Kidney (tissue), 22 donors: ENCODE measurements at places on chromosomes 1 and 21. TPM values are rescaled to one million over a fixed set of nuclear protein-coding genes. Genes with fewer than 3 reads are reported as not detected.

DNA sequence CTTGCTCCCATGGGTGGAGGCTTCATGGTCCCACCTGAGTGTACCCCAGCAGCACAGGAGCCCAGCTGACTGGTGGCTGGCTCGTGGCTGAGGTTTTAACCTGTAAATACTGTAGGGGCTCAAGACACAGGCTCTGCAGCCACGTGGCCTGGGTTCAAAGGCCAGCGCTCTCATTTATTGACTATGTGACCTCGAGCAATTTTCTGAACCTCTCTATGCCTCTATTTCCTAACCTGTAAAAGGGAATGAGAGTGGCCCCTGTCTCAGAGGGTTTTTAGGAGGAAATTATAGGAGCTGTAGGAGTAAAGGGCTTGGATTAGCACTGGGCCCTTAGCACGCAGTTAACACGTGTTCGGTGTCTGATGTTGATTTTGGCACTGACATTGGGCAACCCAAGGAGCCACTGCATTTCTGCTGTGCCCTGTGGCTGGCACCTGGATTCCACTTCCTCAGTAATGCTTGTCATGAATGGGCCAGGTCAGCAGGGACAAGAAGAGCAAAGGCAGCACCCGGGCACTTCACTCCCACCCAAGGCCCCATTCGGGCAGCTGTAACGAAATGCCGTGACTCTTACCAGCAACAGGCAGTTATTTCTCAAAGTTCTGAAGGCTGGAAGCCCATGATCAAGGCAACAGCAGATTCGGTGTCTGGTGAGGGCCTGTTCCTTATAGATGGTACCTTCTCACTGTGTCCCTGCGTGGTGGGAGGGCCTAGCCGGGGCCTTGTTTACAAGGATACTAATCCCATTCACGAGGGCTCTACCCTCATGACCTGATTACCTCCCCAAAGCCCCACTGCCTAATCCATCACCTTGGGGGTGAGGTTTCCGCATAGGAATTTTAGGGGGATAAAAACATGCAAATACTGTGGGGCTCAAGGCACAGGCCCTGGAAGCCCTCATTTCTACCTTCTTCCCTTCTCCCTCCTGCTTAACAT, 25.2 kb downstream of the ARHGEF10L start:
- no peaks in the 10 kb centered on the region for H3K36me3 ChIP-seq
- H3K4me3 ChIP-seq: no peak overlapping the region
- H3K4me1 ChIP-seq: peaks cover 2% of the 10 kb centered on the region
- H3K27ac ChIP-seq: peak overlapping the region; percentile 98
- H3K27me3 ChIP-seq: no peaks in the 10 kb centered on the region

DNA sequence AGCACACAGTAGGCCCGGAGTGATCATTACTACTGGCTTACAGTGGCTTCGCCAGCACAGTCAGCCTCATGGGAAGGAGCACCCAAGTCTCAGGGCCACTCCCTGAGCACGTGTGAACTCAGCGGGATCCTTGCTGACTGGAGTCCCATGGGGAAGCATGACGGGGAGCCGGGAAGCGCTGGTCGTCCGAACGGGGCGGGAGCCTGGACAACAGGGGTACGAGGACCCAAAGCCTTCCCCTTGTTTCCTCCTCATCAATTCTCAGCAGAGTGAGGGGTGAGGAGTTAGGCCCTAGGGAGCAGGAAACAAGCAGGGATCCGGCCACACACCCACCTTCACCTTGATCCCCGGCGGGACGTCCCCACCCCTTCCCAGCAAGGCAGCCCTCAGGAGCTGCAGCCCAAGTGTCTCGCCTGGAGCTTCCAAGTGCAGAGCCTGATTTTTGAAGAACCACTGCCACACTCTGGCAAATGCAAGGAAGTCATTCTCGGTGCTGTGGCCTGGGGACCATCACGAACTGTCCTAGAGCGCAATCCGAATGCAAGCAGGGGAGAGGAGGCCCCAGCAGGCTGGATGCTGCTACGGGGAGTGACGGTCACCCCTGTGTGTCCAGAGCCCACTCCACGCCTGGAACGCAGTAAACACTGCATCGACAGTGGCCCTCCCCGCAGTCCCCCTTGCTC, 35.5 kb downstream of the TOMM20 start:
- no peaks in the 10 kb centered on the region for H3K27me3 ChIP-seq
- H3K4me1 ChIP-seq: no peaks in the 10 kb centered on the region
- peak; percentile 87 for DNase-seq
- no peak overlapping the region for H3K27ac ChIP-seq
- peak overlapping the region; percentile 32 for H3K4me3 ChIP-seq
- no peaks in the 10 kb centered on the region for H3K36me3 ChIP-seq

Gene MFSD2A
- 10.0 TPM for polyA plus RNA-seq

DNA sequence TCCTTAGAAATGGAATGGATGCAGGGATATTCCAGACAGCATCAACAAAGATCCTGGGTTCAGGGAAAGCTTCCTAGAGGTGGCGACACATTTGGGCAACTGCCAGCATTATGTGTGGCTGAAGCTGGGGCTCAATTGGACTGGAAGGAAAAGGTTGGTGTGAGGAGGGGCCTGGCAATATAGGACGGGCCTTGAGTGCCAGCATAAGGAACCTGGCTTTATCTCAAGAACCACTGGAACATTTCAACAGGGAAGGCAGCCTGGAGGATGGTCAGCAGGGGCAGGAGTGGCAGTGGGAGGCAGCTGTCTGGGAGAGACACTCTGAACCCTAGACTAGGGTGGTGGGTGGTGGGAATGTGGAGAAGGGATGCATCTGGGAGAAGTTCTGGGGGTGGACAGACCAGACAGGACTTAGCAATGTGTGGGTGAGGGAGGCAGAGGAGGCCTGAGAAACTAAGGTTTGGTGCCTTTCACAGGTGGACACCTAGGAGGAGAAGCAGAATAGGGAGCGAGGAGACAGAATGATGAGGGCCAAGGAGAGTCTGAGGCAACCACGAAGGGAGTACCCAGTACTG, 3.5 kb downstream of the SH3BGRL3 start:
- H3K27me3 ChIP-seq: no peaks in the 10 kb centered on the region
- peaks cover 7% of the 10 kb centered on the region for H3K4me1 ChIP-seq
- no peak for DNase-seq
- H3K27ac ChIP-seq: no peak overlapping the region
- H3K4me3 ChIP-seq: no peak overlapping the region

GRCh38 chr1:103122983-103123720, 14.8 kb upstream of the COL11A1 start:
- no peak overlapping the region for H3K27ac ChIP-seq
- DNase-seq: no peak
- no peaks in the 10 kb centered on the region for H3K4me1 ChIP-seq
- no peaks in the 10 kb centered on the region for H3K27me3 ChIP-seq

- peak overlapping the region; percentile 84 for H3K27ac ChIP-seq
- DNase-seq: peak; percentile 66
- no peaks in the 10 kb centered on the region for H3K27me3 ChIP-seq
- peaks cover 45% of the 10 kb centered on the region for H3K4me1 ChIP-seq
These were observed 76.5 kb downstream of the CD58 start for GRCh38 chr1:116494353-116494692.

GRCh38 chr1:177825276-177825901, 144.5 kb downstream of the SEC16B start:
- H3K4me3 ChIP-seq: no peak overlapping the region
- H3K36me3 ChIP-seq: no peaks in the 10 kb centered on the region
- no peaks in the 10 kb centered on the region for H3K4me1 ChIP-seq

DNA sequence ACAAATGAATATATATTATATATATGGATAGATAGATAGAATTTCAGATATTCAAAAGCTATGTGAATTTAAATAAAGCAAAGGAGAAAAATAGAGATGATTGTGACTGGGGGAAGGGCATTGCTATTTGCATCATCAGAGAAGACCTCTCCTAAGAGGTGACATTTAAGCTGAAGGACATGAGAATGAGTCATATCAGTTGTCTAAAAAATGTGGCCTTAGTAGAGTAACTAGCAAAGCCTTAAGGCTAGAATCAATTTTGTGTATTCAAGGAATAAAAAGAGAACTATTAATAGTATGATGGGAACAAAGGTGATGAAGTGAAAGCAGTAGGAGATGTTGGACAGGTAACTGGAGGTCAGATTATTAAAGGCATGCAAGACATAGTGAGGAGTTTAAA, 34.8 kb upstream of the SLC35F3 start:
- no peak for DNase-seq
- no peak overlapping the region for H3K4me3 ChIP-seq
- no peaks in the 10 kb centered on the region for H3K36me3 ChIP-seq
- no peak overlapping the region for H3K27ac ChIP-seq

DNA sequence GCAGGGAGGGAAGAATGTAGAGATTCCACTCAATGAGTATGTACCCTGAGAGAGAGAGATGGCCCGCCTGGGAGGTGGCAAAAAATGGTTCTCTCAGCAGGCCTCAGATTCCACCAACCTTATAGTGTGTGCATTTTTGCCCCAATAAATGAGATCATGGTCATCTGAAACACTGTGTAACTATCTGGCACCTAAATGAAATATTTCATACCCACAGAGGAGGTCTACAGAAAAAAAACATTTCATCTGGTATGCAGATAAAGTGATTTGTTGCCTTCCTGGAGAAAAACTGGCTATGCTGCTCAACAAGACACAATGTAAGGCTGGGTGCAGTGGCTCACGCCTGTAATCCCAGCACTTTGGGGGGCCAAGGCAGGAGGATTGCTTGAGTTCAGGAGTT, 4.9 kb downstream of the TMCO2 start:
- no peak for DNase-seq
- H3K27me3 ChIP-seq: no peaks in the 10 kb centered on the region
- no peak overlapping the region for H3K27ac ChIP-seq
- H3K4me3 ChIP-seq: no peak overlapping the region

DNA sequence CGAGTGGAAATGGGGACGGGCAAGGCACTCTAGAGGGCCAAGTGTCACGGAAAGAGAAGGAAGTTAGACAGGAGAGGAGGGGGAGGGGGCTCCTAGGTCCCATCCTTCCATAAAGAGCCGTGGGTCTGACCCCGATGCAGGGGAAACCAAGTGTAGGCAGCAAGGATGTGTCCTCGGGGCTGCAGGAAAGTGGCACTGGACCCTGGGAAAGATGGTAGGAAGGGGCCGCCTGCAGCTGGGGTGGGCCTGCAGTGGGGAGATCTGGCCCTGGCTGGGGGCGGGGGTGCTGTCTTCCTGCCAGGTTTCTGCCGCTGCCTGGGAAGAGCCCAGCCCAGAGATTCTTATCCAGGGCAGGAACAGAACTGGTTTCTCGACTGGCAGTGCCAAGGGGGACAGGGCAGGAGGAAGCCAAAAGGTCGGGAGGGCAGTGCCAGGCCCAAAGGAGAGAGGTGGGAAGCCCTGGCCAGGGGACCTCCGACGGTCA, 12.9 kb downstream of the CRABP2 start:
- no peaks in the 10 kb centered on the region for H3K4me1 ChIP-seq
- no peak overlapping the region for H3K27ac ChIP-seq

Gene SH2D1B
- polyA plus RNA-seq: not detected

Gene OR2T33
- polyA plus RNA-seq: not detected

GRCh38 chr1:114114185-114115094, 39.2 kb downstream of the SYT6 start:
- H3K36me3 ChIP-seq: no peaks in the 10 kb centered on the region
- H3K4me1 ChIP-seq: no peaks in the 10 kb centered on the region
- DNase-seq: no peak
- H3K4me3 ChIP-seq: no peak overlapping the region

Gene FLG2
- not detected for polyA plus RNA-seq

Gene CYP2J2
- polyA plus RNA-seq: 4.6 TPM

GRCh38 chr1:223001653-223002634, 141.1 kb downstream of the TLR5 start:
- H3K4me3 ChIP-seq: no peak overlapping the region
- H3K27me3 ChIP-seq: no peaks in the 10 kb centered on the region
- H3K27ac ChIP-seq: no peak overlapping the region
- peaks cover 17% of the 10 kb centered on the region for H3K36me3 ChIP-seq

DNA sequence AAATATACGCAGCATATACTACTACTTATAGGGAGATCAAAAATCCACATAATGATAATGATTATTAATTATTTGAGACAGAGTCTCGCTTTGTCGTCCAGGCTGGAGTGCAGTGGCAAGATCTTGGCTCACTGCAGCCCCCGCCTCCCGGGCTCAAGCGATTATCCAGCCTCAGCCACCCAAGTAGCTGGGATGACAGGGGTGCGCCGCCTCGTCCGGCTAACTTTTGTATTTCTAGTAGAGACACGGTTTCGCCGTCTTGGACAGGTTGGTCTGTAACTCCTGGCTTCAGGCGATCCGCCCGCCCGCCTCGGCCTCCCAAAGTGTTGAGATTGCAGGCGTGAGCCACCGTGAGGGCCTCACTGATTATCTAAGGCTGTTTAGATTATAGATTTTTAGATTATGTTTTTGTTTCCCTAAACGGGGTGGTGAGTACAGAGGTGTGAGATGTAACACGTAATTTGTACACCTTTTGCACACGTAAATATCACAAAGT, 548 bp upstream of the SLC25A33 start:
- H3K27ac ChIP-seq: peak overlapping the region; percentile 85
- H3K4me3 ChIP-seq: no peak overlapping the region
- no peaks in the 10 kb centered on the region for H3K4me1 ChIP-seq
- peak; percentile 79 for DNase-seq

- no peaks in the 10 kb centered on the region for H3K36me3 ChIP-seq
- H3K4me3 ChIP-seq: no peak overlapping the region
- H3K4me1 ChIP-seq: no peaks in the 10 kb centered on the region
- DNase-seq: no peak
These were observed 59.4 kb downstream of the ST6GALNAC3 start for GRCh38 chr1:76133977-76134376.

DNA sequence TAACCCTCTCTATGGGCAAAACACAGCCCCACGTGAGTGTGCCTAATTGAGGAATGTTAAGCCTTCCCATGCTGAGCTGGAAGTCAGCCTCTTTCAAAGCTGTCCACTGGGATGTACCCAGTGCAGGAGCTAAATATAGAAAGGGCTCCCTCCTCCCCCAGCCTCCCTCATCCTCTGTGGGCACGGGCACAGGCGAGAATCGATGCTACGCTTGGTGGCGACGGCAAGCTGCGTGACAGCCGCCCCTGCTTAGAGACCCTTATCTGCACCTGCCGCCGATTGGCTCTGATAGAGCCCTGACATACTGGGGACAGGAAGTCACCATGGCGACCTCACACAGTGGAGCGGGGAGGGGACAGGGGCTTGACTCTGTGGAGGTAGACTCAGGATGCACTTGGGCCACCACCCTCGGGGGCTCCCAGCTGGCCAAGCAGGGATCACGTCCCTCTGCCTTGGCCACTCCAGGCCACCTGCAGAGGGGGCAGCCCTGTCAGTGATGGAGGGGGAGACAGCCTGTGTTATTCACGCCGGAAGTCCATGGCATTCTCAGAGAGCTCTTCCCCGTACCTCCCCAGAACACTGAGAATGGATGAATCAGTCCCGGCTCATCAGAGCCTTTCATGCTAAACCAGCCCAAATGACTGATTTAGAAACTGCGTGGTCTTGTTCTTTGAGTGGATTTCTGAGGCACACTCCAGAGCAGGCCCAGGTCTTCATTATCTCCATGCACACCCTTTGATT, 84.8 kb downstream of the KCND3 start:
- H3K36me3 ChIP-seq: no peaks in the 10 kb centered on the region
- no peak overlapping the region for H3K27ac ChIP-seq
- H3K4me1 ChIP-seq: no peaks in the 10 kb centered on the region
- H3K27me3 ChIP-seq: no peaks in the 10 kb centered on the region
- peak; percentile 29 for DNase-seq
- no peak overlapping the region for H3K4me3 ChIP-seq

GRCh38 chr1:246860401-246860800, 71.3 kb downstream of the AHCTF1 start:
- H3K4me3 ChIP-seq: no peak overlapping the region
- no peaks in the 10 kb centered on the region for H3K4me1 ChIP-seq
- peaks cover 51% of the 10 kb centered on the region for H3K36me3 ChIP-seq
- H3K27ac ChIP-seq: no peak overlapping the region
- H3K27me3 ChIP-seq: no peaks in the 10 kb centered on the region

Gene CLCN6
- 7.1 TPM for polyA plus RNA-seq

- no peaks in the 10 kb centered on the region for H3K36me3 ChIP-seq
- H3K4me3 ChIP-seq: no peak overlapping the region
- no peaks in the 10 kb centered on the region for H3K4me1 ChIP-seq
- no peak for DNase-seq
- H3K27me3 ChIP-seq: no peaks in the 10 kb centered on the region
These were observed 191.6 kb upstream of the ZC3H12A start for GRCh38 chr1:37282764-37283163.
